Activated naive CD8-positive, alpha-beta T cell treated with anti-CD3 and anti-CD28 coated beads, Interleukin-2, amount 50 U/mL, for 24 hours (primary cell): ENCODE measurements at places on chromosomes 3 and 15.

DNA sequence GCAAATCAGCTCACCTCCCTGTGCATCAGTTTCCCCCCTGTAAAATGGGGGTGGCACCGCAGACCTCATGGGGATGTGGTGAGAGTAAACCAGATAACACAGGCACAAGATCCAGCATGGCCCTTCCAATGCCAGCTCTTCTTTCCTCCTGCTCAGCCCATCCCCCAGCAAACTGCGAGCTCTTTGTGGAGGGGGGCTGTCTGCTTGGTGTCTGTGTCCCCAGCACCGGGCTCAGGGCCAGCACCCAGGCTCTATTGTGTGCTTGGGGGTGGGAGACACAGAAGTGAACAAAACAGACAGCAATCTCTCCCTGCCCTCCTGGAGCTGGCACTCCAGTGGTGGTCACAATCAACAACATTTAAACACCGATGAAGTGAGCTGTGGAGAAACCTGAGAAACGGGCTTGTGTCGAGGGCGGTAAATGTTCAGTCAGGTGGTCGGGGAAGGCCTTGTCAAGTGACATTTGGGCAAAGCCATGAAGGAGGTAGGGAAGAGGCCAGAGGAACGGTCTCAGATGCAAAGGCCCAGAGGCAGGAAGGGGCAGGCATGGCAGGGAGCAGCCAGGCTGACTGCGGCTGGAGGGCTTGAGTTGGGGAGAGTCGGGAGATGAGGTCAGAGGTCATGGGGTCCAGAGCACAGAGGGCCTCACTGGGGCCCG lies 28.4 kb downstream of the GRIP2 start:
- DNase-seq, result no peak

DNA sequence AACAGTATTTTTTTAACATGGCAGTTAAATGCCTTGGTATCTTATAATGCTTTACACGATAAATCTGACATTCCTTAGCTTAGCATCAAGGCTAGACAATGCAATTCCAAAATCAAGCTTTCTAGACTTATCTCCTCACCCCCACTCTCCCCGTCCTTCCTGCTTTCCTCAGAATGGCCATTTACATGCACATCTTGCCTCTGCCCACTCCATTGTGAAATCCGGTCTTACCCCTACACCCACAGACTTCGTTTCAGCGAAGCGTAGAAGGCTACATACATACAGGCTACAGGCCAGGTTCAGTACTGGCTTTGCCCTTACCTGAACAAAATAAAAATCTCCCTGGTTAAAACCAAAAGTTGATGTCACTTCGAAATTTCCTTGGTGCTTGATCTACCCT lies 58.6 kb upstream of the SLC12A8 start:
- no peak for DNase-seq

DNA sequence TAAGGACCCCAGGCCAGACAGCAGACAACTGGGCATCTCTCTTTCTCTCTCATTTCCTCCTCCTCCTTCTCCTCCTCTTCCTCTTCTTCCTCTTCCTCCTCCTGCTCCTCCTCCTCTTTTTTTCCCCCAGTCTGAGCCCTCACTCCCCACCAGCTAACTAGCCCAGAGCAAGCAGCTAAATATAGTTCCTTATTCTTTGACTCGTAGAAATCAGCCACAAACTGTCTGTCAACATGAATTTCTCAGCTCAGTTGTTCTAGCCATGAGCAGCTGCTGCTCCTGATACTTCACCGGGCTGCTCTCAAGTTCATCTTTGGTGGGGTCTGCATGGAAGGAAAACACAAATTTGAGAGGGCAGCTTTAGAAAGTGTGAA lies 19.2 kb upstream of the LOXL1 start:
- no peak for DNase-seq

GRCh38 chr15:63396152-63396928 lies 14.7 kb upstream of the CA12 start:
- no peak for DNase-seq

- DNase-seq, result no peak
These were observed 1730.4 kb downstream of the SI start for GRCh38 chr3:163347944-163348343.

GRCh38 chr15:41494190-41494921 lies 682 bp downstream of the ITPKA start:
- DNase-seq, result no peak
